GM23338 (cell line): ENCODE measurements at places on chromosomes 2 and 18. TPM values are rescaled to one million over a fixed set of nuclear protein-coding genes. Genes with fewer than 3 reads are reported as not detected.

DNA sequence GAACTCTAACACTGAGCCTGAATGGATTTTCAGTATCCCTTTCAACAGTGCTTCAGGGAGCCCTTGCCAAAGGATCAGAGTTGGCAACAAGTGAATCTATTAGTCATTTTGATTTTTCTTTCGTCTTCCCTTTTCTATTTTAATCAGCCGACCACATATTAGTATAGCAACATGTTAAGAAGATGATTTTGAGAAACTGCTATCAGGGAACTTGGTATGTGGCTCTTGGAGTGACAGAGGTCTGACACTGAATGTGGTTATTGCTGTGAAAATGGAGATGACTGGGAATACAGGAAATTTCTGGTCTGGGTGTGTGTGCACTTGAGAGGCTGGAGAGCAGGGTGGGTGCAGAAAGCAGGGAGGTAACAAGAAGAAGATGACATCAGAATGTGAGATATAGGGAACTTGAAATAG, 28.7 kb upstream of the IL1RL1 start:
- no peaks in the 10 kb centered on the region for H3K36me3 ChIP-seq
- DNase-seq: peak; percentile 9
- no peaks in the 10 kb centered on the region for H3K27me3 ChIP-seq
- H3K4me1 ChIP-seq: no peaks in the 10 kb centered on the region
- no peak overlapping the region for H3K27ac ChIP-seq

- H3K4me1 ChIP-seq: no peaks in the 10 kb centered on the region
- no peak overlapping the region for H3K4me3 ChIP-seq
- peak; percentile 35 for DNase-seq
- H3K27me3 ChIP-seq: no peaks in the 10 kb centered on the region
- no peak overlapping the region for H3K27ac ChIP-seq
- H3K36me3 ChIP-seq: no peaks in the 10 kb centered on the region
Observed at GRCh38 chr2:182854375-182855105, 11.9 kb downstream of the FRZB start.

DNA sequence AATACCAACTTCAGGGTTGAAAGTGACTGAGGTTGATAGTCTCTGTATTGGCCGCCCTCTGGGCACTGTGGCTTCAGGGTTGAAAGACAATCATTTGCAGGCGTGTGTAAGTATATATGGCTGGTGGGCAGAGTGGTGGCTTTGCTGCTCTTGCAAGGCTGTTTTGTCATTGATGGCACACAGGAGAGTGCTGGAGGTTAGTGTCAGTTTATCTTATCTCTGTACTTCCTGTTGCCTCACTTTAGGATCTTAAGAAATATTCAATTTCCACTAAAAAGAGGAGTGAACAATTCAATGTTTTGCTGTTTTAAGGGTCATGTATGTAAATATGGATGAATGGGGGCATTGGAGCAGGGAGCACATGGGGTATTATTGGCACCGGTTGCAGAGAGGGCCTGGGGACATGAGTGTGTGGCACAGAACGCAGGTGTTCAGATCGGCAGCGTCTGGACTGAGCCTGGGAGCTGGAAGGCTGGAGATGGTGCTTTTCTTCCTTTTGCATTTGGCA, 51.5 kb downstream of the NCK2 start:
- H3K4me1 ChIP-seq: peaks cover 37% of the 10 kb centered on the region
- DNase-seq: no peak
- no peaks in the 10 kb centered on the region for H3K36me3 ChIP-seq
- H3K4me3 ChIP-seq: no peak overlapping the region
- H3K27ac ChIP-seq: peak overlapping the region; percentile 52; the same call in 1 of the 2 replicates

GRCh38 chr2:240961910-240962299, 36.5 kb upstream of the SNED1 start:
- no peaks in the 10 kb centered on the region for H3K27me3 ChIP-seq
- no peaks in the 10 kb centered on the region for H3K4me1 ChIP-seq

DNA sequence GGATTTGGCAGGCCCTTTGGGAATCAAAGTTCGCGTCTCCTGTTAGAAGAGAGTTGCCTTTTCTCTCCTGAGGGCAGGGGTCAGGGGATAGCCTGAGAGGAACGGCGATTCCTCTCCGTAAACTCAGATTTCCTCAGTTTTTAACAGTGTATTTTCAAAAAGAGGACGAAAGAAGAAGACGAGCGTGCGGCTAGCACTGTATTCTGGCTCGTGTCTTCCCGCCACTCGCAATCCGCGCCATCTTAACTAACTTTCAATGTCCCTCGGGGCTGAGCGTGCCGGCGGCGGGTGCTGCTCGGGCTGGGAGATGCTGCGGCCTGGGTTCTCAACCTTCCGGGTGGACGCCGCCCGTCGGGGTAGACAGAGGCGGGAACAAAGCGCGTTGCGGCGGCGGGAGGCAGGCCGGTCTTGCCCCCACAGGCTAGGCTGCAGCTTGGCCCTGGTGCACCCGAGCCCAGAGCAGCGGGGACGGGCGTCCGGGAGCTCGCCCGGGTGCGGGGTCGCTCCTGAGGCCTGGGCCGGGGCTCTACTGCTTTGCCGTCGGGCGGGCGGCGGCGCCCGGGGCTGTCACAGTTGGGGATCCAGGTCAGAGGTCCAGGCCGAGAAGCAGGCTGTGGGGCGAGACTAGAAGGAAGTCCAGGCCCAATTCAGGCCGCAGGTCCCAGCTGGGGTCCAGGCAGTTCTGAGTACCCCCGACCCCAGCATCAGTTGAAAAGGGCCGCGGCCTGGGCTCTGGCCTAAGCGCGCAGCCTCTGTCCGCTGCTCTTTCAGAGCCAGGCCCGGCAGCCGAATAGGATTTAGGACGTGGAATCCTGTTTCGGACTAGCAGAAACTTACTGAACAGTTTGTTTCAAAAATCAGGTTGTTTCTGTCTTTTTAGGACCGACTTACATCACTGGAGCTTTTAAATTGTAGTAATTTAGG, 11.8 kb downstream of the TBR1 start:
- H3K4me3 ChIP-seq: peak overlapping the region; percentile 54
- H3K27ac ChIP-seq: no peak overlapping the region
- peaks cover 99% of the 10 kb centered on the region for H3K27me3 ChIP-seq
- DNase-seq: peak; percentile 64
- peaks cover 13% of the 10 kb centered on the region for H3K4me1 ChIP-seq
- H3K36me3 ChIP-seq: no peaks in the 10 kb centered on the region

SERPINB4 gene
- total RNA-seq: 1.1 and 1.2 TPM in 2 replicates

DNA sequence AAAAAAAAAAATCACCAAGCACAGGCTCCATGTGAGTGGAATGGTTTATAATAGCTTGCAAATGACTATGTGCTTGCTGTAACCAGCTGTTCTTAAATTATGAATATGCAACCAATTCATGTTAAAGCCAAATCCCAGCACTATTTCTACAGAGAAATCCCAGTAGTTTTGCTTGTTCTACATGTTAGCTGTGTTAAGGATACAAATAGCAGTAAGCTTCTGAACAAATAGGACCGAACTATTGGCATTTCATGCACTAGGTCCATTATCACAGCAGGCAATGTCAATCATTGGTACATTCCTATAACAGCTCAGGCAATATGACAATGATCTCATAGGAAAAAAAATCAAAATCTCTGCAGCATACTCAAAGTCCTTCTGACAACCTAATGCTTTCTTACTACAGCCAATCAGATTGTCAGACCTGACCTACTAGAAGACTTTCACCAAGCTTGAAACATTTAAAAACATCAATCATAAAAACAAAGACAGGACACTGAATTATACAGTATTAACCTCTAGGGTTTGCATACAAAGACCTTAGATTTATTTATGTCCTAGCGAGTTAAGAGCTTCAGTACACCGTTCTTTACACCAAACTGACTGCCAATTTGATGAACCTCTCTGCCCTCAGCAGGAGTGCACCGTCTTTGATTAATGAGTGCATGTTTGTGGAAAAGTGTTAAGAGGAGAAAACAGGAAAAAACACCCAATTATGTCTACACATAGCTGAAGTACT, 6.4 kb downstream of the BAZ2B start:
- no peak for DNase-seq
- no peaks in the 10 kb centered on the region for H3K27me3 ChIP-seq
- H3K27ac ChIP-seq: no peak overlapping the region
- H3K4me1 ChIP-seq: peaks cover 35% of the 10 kb centered on the region
- H3K36me3 ChIP-seq: no peaks in the 10 kb centered on the region

GNAL gene
- total RNA-seq: 21.2 and 21.6 TPM in 2 replicates

TGFA gene
- total RNA-seq: 2.6 and 6.5 TPM in 2 replicates
